Spleen (tissue), 13 donors: ENCODE measurements at places on chromosomes 5 and 9.

DNA sequence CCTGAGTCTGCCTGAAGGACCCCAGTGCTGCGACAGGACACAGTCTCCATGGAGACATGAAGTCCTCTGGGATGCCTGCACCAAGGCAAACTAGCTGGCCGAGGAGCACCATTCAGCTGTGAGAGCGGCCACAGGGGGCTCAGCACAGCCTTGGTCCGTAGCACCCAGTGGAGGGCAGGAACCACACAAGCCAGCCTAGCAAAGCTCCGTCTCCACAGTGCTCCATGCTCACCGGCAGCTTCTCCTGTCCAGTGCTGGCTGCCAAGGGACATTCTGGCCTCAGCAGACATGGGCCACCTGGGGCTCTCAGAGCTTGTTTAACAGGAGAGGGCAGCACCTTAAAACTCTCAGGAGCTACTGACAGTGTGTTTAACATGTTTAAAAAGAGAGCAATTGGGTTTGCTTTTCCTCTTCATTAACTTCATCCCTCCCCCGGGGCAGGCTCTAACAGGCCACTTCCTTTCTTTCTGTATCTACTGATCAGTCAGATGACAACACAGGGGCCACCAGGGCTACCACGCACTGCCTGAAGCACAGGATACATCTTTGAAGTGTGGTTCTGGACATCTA, 57.0 kb downstream of the SECISBP2 start:
- DNase-seq: peak; percentile 86

GRCh38 chr5:129120158-129120581, 25.6 kb downstream of the ISOC1 start:
- no peak for DNase-seq

DNA sequence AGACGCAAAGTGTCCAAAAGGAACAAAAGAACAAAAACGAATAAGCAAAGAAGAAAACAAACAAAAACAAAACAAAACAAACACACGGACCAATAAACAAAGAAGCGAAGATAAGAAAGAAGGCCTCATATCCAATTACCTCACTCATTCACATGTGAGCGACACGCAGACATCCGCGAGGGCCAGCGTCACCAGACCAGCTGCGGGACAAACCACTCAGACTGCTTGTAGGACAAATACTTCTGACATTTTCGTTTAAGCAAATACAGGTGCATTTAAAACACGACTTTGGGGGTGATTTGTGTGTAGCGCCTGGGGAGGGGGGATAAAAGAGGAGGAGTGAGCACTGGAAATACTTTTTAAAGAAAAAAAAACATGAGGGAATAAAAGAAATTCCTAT, 28.3 kb upstream of the WWC1 start:
- DNase-seq: no peak

- peak; percentile 43 for DNase-seq
These were observed 194.1 kb downstream of the CACNA1B start for GRCh38 chr9:138071731-138072130.

DNA sequence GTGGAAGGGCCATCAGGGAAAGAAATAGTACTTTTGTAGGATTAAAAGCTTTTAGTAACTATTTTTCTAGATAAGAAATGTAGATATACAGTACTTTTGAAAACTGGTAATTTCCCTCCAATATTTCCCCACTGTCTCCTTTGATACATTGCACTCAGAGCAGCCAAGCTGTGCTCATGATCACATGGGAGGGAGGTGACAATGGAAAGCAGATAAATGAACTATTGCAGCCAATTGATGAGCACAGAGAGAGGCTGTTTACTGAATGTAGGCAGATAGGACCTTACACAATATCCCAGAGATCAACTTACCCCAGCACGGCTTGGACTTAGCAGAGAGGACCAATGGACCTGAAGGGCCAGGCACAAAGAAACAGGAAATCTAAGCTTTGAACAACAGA, 178.0 kb upstream of the NREP start:
- no peak for DNase-seq

GRCh38 chr9:135969064-135969683, 8.0 kb upstream of the UBAC1 start:
- no peak for DNase-seq

DNA sequence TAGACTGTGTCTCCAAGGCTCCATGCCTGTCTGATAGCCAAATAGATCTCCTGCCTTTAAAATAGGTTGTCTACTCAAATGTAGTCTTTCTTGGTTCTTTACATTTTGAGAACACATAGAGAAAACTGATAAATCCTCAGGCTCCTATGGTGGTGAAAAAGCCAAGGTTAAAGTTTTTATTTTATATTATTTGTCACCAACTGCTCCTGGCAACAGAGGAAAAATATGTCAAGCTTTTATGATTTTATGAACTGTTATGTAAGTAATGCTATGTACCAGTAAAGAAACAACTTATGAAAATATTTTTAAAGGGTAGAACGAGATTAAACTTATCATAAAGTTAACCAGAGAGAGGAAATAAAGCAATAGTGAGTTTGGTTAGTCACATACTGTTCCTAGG, 222.8 kb downstream of the NR2F1-AS1 start:
- no peak for DNase-seq

DNA sequence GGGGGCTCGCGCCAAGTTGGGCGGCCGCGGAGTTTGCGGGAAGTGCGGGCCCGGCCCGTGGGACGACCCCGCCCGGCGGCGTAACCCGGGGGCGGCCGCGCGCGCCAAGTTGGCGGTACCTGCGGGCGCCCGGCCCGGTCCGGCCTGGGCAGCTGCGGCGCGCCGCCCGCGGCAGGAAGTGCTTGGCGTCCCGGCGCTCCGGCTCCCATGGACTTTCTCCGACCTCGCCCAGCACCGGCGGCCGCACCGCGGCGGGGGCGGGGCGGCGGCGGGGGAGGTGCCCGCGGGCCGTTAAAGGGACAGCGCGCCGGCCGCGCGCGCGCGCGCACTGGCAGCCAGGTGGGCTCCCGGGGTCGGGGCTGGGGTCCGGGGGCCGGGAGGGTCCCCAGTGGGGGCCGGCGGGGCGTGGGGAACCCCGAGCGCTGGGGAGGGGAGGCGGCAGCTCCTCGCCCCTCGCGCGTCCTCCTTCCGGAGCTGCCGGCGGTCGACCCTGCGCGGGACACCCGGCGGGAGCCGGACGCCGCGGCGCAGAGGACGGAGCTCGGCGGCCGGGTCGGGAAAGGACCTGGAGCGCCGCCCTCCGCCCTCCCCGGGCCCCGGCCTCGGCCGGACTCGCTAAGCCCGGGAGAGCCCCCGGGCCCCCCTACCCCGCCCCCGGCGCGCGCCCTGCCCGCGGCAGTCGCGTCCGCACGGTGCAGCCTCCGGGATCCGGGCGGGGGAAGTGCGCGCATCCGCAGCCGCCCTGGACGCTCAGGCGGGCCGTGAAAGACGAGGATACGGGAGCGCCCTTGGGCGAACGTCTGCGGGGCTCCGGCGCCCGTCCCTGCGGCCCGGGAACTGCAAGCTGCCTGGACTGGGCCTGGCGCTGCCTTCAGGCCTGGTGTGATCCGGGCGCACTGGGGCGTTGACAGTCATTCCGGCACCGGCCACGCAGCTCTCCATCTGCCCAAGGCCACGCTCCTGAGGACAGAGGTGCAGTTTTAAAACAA, at the start of gene NACC2:
NACC2 (minus strand) TSS at position 220 of the 989 bp plus-strand sequence. CDS start 44,768 bp downstream, outside the sequence.
- peak; percentile 90 for DNase-seq

GRCh38 chr9:31542384-31543055, 841.9 kb upstream of the ACO1 start:
- no peak for DNase-seq

DNA sequence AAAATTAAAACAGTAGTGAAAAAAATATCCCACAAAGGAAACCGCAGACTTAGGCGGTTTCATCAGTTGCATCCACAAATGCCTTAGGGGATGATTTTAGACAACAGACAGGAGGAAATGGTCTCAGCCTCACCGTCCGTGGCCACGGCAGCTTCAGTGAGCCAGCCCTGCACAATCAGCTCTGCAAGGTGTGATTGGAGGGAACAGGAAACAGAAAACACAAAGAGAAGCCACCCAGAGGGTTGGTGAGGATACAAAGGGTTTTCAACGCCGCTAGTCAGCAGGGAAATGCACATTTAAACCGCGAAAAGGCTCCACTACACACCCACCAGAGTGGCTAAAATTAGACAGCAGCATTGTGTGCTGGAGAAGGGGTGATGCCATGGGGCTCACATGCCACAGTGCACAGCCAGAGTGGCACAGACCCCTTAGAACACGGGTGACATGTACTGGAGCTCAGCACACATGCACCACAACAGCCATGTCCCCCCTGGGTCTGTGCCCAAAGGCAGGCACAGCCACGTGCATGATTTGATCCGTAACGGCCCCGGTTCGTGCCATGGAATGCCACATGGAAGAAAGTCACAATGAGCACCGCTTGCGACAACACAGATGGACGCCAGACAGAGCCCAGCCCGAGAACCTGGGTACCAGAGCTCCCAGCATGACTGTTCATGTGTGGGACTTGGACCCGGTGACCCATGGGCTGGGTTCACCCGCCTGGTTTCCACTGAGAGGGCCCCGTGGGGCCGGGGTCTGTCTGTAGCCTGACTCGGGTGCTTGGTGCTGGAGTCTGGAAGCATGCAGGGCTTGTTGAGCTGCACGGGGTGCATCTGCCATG, 18.3 kb upstream of the TERT start:
- peak; percentile 79 for DNase-seq

DNA sequence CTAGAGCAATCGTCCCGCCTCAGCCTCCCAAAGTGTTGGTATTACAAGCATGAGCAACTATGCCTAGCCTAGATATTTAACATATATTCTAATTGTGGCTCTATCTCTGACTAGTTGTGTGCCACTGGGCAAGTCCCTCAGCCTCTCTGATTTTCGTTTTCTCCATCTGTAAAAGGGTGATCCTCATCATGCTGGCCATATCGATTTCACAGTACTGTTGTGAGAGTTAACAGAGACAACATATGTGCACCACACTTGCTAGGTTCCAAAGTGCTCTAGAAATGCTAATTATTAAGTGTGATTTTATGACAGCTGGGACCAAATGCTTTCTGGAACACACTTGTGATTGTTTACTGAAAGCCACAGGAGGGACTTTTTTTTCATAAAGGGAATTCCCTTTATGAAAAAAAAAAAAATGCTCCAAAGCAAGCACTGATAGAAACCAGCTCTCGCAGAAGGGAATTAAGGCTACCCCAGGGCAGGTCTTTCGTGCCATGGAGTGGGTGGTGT, 78.5 kb upstream of the EPB41L4B start:
- no peak for DNase-seq

DNA sequence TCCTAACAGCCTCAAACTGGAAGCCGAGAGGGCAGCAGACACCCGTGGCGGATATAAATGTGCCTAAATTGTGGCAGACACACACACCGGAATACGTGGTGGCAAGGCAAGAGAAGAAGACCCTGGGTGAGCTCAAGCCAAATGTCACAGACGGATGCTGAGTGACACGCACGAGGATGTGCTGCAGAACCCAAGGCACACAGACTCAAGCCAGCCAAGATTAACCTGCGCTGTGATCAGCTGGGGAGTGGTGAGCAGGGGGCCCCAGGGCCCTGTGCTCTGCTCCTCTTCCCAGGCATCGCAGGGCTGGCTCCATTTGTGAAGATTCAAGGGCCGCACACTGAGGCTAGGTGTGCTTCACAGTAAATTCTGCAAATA, 16.4 kb downstream of the SEMA4D start:
- DNase-seq: no peak

- DNase-seq: no peak
These were observed 2074.5 kb downstream of the MAT2B start for GRCh38 chr5:165579911-165580310.

GRCh38 chr5:41277476-41278245, 64.3 kb upstream of the C6 start:
- DNase-seq: no peak

DNA sequence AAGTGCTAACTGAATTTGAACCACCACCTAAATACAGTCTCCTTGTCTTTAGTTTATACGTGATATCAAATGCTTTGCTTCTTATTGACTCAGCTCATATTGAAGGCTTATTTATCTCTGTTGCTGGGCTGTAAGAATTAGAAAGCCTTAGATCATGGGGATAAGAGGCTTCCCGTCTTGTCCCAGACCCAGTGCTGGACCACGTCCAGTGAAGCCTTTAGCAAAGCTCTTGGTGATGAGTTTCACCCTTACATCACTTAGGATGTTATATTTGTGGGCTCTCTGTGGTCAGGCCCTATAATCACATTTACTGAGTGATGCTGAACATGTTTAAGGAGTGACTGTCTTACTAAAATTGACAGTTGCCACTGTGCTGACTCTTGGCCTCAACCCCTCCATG, 11.2 kb downstream of the FAM240B start:
- no peak for DNase-seq

- no peak for DNase-seq
These were observed 73.4 kb upstream of the PLPP6 start for GRCh38 chr9:4588721-4589120.

- no peak for DNase-seq
These were observed 7.3 kb downstream of the ENG start for GRCh38 chr9:127847178-127847510.

DNA sequence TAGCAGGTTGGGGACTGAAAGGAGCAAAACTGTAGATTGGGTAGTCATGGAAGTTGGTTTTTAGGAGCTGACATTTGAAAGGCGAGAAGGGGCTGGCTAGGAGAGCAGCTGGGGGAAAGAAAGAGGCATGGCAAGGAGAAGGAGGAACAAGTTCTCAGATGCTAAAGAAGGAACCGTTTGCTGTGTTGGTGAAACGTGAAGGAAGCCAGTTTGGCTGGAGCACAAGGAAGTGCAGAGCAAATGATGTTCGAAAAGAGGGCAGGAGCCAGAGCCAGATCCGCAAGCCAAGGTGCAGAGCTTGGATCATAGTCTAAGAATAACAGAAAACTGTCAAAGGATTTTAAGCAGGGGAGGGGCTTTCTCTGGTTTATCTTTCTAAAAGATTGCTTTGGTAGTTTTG, 276.6 kb downstream of the ASTN2 start:
- no peak for DNase-seq

- DNase-seq: no peak
These were observed 29.1 kb upstream of the ANKRD55 start for GRCh38 chr5:56262279-56262678.

GRCh38 chr9:121233906-121234831, 32.5 kb upstream of the RAB14 start:
- DNase-seq: no peak

- no peak for DNase-seq
These were observed 1.7 kb downstream of the INPP5E start for GRCh38 chr9:136437839-136438547.

- DNase-seq: no peak
These were observed 447.8 kb downstream of the PLK2 start for GRCh38 chr5:58012102-58012501.

GRCh38 chr9:126761274-126761673, 43.6 kb upstream of the ZBTB43 start:
- no peak for DNase-seq

GRCh38 chr5:137470111-137470920, 28.8 kb downstream of the SPOCK1 start:
- no peak for DNase-seq
